ENCODE measurements at places on chromosomes 12 and 14.

GRCh38 chr12:8546591-8546990 is 5.9 kb upstream of the CLEC4E start:
- DNase-seq: no peak

DNA sequence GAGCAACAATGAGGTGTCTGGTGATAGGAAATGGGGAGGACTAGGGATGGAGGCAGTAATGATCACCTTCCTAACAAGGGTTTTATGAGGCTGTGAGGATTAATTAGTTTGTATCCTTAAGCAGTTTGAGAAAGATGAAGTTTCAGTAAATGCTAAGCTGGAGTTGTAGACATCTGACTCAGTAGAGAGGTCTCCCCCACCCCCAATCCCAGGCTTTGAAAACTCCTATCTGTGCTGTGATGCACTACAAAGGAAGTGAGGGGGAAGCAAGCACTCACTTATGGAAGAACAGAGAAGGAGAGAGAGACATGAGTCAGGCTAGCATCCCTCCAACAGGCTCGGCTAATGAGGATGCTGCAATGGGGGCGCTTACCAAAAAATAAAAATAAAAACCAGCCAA is 5.5 kb upstream of the BCL11B start:
- no peak for DNase-seq

- DNase-seq: peak; percentile 59
Observed at GRCh38 chr12:70366581-70367257, 629 bp downstream of the KCNMB4 start.

- DNase-seq: no peak
Observed at GRCh38 chr14:94486883-94487282, 10.9 kb upstream of the SERPINA9 start.

DNA sequence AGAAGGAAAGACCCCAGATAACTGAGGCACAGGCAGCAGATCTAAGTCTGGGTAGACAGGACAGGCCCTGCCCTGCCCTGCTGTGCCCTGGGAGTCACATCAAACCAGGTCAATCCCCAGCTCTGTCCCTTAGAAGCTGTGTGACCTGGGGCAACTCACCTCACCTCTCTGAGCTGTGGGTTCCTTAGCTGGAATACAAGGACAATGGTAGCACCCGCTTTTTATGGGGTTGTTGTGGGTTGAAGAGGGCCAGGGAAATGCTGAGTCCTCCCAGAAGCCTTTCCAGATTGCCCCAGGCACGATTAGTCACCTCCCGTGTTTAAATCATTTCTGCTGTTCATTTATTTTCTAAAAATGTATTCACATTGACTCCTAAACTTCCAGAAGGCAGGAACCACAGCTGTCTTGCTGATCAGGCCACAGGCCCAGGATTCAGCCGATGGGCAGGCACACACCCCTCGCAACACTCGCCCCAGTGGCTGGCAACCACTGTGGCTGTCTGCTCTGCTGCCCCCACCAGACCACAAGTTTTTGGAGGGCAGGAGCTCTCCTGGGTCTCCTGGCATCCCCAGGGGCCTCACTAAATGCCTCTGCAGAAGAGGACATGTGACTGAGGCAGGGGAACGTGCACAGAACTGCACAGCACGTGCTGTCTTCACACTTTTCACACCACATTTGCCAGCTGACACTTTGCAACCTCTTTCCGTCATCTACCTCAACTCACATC is 3.0 kb downstream of the SELPLG start:
- no peak for DNase-seq

DNA sequence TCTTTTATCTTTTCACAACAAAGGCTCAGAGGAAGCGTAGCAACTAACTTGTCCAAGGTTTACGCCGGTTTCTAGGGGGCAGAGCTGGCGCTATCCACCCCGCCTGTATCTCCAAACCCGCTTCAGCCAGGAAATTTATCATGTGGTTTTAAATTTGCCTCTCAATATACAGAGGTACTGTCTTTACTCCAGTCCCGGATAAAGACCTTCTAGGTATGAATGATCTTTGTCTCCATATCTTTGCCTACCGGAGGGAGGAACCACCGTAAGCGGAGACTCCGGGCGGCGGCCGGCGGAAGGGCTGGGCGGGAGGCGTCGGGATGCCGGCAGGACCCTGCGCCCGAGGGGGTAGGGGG is 693 bp upstream of the RIMKLB start:
- peak; percentile 1 for DNase-seq

- DNase-seq: no peak
Observed at GRCh38 chr14:56331592-56332216, 213.5 kb downstream of the PELI2 start.

- no peak for DNase-seq
Observed at GRCh38 chr12:98259693-98260092, 255.7 kb upstream of the TMPO start.

DNA sequence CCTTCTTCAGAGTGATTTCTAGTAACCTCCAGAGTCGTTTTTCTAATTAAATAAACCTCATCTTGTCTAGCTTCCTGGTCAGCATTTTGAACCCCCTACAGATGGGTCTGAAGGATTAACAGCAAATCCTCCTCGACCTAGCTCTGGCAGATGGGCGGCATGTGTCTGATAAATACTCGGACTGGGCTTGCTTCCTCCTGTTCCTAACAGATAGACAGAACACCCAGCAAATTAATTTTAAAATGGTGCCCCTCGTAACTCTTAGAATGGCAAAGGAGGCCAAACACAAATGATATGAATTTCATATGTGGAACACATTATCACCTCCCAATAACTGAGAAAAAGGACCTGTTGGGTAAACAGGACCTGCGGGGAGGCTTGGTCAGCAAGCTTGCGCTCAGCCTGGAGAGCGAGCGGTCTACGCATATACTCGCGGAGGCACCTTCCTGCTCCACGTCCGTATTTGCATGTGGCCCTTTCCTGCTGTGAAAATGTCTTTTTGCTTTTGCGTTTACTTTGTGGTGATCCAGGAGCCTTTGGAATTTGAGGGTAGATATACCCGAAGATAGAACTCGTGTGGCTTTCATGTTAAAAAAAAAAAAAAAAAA is 79.6 kb downstream of the OTX2 start:
- no peak for DNase-seq

GRCh38 chr12:51011955-51012354 is 14.2 kb downstream of the SLC11A2 start:
- no peak for DNase-seq

DNA sequence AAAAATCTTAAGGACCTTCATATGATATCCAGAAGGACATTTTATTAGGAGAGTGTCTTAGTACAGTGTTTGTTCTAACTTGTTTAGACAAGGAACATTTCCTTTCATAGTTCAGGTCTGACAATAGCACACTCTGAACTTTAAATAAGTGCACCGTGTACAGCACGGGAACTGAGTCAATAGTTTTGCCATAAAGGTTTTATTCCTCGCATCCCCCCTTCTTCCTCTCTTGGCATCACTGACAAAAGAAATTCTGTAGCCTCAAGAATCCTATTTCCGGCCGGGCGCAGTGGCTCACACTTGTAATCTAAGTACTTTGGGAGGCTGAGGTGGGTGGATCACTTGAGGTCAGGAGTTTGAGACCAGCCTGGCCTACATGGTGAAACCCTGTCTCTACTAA is 58.3 kb downstream of the TMCC3 start:
- no peak for DNase-seq

GRCh38 chr14:71328954-71329353 is 421.7 kb downstream of the PCNX1 start:
- no peak for DNase-seq

- DNase-seq: no peak
Observed at GRCh38 chr12:2862876-2863275, 6.0 kb upstream of the TEX52 start.

DNA sequence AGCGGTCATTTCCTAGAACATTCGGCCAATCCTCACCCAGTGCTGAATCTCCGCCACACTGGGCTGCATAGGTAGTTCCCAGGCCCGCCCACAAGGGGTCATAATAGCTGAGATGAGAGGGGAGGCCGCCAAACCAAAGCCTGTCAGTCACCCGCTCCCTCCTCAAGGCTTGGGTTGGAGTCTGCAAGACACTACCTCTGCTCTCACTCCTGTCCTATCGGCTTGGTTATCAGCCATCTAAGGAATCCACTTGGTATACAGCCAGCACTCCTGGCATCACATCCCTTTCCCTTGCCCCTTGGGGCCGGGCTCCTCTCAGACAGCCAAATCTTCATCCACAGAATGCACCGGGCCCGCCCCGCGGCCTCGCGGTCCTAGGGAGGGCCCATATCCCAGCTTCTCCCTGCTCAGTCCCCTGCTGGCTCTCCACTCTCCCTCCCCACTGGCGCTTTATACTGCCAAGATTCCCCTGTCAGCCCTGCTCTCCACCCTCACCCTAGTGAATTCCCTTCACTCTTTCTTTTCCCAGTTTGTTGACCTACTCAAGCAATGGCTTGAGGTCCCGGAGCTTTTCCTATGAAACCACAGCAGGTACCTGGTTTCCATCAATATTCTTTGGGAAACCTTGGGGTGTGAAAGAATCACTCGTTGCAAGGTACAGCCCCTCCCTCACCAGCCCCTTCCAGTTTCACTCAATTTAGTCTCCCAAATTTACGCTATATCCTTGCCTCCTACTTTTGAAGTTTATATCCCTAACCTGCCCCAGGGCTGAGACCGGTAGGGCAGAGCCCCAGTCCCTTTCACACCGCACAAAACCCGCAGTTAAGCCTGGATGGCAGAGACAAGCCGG is 1.4 kb downstream of the IFFO1 start:
- DNase-seq: peak; percentile 57

GRCh38 chr12:2686280-2686646 is 108.5 kb upstream of the FKBP4 start:
- no peak for DNase-seq

DNA sequence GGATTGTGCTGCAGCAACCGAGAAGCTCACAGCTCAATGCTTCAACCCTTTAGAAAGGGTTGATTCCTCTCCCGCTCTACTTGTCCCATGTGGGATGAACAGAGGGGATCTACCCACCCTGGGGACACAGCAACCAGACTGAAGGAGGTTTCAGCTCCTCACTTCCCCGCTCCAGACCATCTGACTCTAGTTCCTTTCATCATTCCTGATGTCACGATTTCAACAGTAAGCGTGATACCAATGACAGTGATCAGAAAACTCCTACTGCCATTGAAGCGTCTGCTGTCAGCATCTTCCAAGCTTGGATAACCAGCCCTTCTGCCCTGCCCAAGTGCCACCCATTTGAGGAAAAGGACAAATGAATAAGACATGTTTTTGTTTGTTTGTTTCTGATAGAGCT is 14.3 kb downstream of the SERPINA1 start:
- no peak for DNase-seq

- peak; percentile 5 for DNase-seq
Observed at GRCh38 chr12:32365473-32366064, 33.8 kb upstream of the FGD4 start.

DNA sequence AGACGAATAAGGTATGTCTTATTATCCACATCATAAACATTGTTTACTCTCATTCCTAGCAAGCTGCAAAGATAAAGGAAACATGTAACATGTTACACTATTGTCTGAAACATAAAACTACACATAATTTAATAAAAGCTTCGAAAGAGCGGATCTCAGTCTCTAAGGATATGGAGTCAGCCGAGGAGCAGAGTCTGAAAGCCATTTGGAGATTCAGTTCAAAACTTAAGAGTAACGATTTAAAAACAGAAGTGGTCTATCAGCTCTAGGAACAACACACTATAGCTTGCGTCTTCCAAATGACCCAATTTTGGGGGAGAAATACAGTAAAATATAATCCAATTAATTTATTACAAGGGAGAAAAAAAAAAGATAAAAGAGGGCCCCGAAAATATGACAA is 775 bp downstream of the NEMF start:
- DNase-seq: no peak

DNA sequence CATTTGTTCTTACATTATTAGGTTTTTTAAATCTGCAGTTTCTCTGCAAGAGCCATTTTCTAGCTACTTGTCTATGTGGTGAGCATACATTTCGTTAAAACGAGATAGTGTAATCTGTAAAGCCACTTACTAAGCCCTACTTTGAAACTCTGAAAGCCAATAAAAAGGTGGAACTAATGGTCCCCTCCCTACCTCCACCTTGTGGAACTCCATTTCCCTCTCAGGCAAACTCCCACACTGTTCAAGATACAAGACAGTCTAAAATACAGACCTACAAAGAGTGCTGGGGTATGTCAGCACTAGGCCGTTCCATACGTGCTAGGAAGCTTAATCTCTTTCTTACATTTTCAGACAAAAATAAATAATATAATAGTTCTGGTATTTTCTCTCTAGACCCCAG is 74.1 kb downstream of the DUSP6 start:
- no peak for DNase-seq

- DNase-seq: no peak
Observed at GRCh38 chr14:94483071-94483451, 7.1 kb upstream of the SERPINA9 start.

GRCh38 chr12:15788233-15789219 is 662 bp downstream of the EPS8 start:
- no peak for DNase-seq

- DNase-seq: no peak
Observed at GRCh38 chr14:84017495-84017894, 1512.4 kb upstream of the FLRT2 start.

GRCh38 chr12:98758331-98758730 is 113.2 kb downstream of the APAF1 start:
- no peak for DNase-seq

GRCh38 chr14:33693237-33693636 is 257.6 kb downstream of the EGLN3 start:
- DNase-seq: no peak

- DNase-seq: no peak
Observed at GRCh38 chr14:100391724-100392123, 68.6 kb downstream of the SLC25A47 start.

DNA sequence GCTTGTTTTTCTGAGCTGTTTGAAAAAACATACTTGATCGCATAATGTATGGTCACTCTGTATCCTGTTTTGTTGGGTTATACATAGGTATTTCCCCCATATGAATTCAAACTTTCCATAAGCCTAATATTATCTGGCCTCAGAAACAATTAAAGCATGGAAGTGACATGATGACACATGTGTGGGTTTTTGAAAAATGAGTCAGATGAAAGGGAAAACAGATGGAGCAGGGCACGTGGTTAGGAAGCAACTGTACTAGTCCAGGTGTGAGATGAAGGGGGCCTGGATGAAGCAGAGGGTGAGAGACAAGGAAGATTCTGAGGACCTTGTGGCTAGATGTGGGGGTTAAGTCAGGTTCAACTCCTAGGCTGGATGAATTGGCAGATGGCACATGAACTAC is 92.7 kb upstream of the DNM1L start:
- no peak for DNase-seq

DNA sequence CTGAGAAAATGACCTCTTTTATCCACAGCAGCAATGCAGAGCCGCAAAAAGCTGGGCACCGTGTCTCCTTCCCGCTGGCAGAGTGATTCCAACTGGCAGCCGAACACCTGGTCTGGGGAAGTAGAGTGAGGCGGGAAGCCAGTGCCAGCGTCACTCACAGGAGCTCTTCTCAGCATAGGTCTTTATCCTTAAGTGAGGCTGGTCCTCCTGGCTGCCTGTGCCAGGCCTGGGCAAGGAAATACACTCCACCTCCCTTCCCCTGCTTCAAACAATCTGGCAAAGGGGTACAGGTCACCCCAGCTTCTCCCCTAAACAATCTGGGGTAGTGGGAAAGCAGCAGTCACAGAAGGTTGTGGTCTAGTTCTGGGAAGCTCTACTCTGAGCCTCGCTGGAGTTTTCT is 4.8 kb downstream of the ARHGAP9 start:
- no peak for DNase-seq

GRCh38 chr12:21828779-21829178 is 54.3 kb upstream of the KCNJ8 start:
- DNase-seq: no peak

- DNase-seq: no peak
Observed at GRCh38 chr14:98130691-98131090, 1141.3 kb downstream of the BCL11B start.

All from T follicular helper cell (primary cell).